ENCODE measurements at places on chromosomes 12 and 14.
A peak's percentile ranks its signal among the peaks of the same experiment; 100 is the strongest.

DNA sequence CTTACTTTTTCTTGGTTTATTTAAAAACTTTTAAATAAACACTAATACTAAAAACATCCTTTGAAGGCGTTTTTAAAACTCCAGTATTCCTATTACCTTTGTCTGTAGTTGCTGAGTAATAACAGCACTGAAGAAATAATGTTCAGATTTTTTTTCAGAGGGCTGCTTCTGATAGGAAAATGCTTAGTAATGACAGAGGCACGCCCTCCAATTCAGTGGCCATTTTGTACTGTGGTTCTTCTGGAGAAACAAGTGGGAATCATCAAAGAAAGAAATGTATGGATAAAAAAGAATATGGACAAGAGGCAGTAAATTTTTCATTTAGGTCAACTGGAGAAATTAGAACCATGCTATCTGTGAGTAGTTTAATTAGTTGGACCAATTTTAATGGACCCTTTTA lies 13.6 kb downstream of the VEZT start:
- DNase-seq = no peak

DNA sequence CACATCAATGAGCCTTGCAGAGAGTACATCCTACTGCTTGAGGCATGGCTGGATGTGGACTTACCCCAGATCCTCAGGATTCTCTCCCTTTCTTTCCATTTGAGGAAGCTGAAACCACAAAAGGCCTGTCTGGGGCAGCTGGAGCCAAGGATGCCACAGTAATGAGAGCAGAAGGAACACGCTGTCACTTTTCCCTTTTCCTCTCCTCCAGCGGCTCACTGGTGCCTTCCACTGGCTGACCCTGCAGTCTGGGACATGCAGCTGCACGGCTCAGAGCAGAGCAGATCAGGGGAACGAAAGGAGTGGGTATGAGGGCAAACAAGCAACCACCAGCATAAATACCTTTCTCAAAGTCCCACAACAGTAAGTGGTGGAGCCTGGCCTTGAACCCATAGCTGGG lies 78.2 kb downstream of the GAS2L3 start:
- no peak for DNase-seq

GRCh38 chr12:94875525-94875924 lies 128.0 kb downstream of the NDUFA12 start:
- no peak for DNase-seq

- no peak for DNase-seq
Measured at GRCh38 chr14:99910337-99911309, 117.4 kb downstream of the EML1 start.

- no peak for DNase-seq
Measured at GRCh38 chr14:105146976-105147635, 21.5 kb downstream of the JAG2 start.

GRCh38 chr12:39127401-39127800 lies 222.0 kb upstream of the CPNE8 start:
- no peak for DNase-seq

- no peak for DNase-seq
Measured at GRCh38 chr12:118645219-118645618, 268.9 kb downstream of the SUDS3 start.

GRCh38 chr14:103480595-103480994 lies 42.0 kb downstream of the CKB start:
- DNase-seq = no peak

DNA sequence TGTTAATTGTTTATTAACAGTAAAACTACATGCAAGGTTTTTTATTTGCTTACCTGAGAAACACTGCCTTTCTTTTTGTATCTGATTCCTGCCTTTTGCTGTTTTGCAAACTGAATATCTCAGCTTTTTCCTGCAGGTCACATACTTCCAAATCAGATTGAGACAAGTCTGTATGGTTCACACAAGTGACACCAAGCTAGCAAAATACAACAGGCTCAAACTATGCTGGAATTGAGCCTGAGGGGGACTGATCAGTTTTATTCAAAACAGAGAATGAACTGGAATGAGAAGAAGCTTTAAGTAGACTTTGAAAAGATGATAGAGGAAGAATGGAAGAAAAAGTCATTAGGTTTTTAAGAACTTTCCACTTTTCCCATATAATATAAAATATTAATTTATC lies 12.2 kb upstream of the CDK17 start:
- no peak for DNase-seq

DNA sequence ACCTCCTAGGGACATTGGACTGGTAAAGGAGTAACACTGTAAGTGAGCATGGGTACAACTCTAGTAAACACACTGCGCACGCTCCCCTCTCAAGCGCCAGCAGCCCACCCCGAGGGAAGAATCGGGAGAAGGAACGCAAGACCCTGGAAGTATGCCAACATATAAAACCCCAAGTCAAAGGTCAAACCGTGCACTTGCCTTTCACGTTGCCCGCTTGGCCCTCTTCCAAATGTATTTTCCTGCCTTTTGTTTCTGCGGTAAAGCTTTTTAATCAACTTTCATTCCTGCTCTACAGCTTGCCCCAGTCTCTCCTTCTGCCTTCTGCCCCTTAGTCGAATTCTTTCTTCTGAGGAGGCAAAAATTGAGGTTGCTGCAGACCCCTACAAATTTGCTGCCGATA lies 17.6 kb upstream of the CHST11 start:
- no peak for DNase-seq

GRCh38 chr14:54355698-54356097 lies 41.1 kb upstream of the CDKN3 start:
- no peak for DNase-seq

- no peak for DNase-seq
Measured at GRCh38 chr14:94288610-94289465, 4.2 kb downstream of the SERPINA10 start.

- peak; percentile 97 for DNase-seq
Measured at GRCh38 chr12:121793838-121794533, 498 bp upstream of the RHOF start.

DNA sequence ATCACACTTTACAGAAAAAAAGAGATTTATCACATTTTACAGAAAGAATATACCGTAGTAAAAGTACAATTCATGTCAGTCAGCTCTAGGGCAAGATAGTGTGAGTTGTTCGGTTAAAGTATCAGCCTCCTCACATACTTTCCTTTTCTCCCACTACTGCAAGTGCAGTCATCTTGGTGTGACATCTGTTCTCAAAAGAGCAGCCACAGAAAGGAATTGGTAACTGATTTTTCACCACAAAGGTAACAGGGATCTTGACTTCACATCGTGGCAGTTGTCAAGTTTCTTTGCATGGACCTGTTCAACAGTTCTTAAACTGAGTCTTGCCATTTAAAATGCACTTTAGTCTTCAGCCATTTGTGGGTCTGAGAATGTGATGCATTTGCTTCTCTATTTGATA lies 5.0 kb upstream of the E2F7 start:
- DNase-seq = no peak

DNA sequence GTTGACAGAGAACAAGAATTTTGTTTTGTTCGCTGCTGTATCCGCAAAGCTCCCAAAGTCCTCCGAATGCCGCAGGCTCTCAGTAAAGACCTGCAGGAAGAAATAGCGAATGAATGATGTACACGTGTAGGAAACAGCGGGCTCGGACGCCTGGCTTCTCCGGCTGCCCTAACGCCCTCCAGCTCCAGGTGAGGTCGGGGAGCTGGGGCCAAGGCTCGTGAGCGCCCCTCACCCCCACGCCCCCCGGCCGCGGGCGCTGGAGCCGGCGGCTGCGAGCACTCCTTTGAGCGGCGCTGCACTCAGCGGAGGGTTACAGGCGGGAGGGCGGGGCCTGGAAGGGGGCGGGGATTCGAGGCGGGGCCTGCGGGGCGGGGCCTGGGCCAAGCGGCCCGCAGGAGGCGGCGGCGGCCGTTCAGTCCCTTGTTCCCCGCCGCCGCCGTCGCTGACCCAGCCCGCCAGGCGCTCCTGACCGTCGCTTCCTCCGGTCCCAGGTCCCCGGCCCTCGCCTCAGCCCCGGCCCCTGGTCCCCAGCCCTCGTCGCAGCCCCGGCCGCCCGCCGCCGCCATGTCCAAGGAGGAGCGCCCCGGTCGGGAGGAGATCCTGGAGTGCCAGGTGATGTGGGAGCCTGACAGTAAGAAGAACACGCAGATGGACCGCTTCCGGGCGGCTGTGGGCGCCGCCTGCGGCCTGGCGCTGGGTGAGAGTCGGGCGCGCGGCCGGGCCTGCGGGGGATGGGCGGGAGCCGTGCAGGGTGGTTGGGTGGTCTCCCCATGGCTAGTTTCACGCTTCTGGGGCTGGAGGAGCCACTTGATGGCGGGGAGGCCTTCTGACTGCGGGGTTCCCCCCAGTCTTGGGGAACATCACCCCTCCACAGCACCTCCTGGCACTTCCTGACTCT lies at the start of gene AACS:
AACS (plus strand) TSS at position 415 of the 898 bp plus-strand sequence; CDS start at position 565, 150 bp downstream.
- DNase-seq = peak; percentile 78

- no peak for DNase-seq
Measured at GRCh38 chr14:94306047-94306978, 13.2 kb upstream of the SERPINA10 start.

- no peak for DNase-seq
Measured at GRCh38 chr14:85037411-85037810, 492.5 kb upstream of the FLRT2 start.

GRCh38 chr12:2998789-2999264 lies 39.6 kb downstream of the TEAD4 start:
- no peak for DNase-seq

DNA sequence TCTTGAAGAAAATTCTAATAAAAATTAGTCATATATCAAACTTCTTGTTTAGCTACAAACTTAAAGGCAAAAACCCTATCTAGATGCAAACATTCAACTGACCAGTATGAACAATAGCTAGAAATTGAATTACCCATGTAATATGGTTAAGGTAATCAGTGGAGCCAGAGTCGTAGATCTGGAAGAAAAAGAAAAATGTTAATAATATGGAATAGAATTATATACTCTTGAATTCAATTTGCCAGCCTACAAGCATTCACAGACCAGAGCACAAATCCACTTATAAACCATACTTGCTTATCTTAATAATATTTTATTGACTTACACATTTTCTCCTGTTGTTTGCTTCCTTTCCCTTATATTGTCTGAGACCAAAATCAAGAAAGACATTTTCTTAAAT lies 7.7 kb upstream of the HEATR5A start:
- DNase-seq = no peak

DNA sequence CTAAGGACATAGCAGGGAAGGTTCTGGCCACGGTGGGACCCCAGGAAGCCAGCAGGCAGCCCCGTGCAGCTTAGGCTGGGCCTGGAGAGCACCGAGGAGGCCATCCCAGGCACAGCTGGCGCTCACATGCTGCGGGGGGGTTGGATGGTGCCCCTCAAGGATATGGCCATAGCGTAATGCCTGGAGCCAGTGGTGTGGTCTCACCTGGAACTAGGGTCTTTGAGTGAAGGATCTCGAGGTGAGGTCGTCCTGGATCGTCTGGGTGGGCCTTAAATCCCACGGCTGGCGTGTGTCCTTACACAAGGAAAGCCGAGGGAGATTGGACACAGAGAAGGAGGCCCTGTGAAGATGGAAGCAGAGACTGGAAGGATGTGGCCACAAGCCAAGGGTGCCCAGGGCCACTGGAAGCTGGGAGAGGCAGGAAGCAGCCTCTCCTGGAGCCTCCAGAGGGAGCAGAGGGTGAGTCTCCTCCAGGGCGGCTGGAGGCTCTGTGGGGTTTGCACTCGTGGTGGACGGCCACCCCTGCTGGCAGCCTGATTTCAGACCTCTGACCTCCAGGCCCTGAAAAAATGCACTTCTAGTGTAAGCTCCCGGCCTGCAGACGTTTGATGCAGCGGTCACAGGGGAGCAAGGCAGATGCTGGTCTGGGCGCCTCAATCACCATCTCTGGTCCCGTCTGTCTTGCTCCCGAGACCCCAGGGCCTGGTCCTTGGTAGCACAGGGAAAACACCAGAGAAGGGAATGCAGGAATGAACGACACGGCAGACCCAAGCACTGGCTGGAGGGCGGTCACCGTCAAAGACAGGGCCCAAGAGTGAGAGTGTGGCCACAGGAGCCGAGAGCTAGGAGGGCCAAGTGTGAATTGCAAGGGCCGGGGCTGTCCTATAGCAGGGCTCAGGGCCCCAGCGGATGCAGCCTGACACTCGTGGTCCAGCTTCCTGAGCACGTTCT lies 218.6 kb downstream of the KIF26A start:
- no peak for DNase-seq

GRCh38 chr14:66293533-66294105 lies 192.6 kb upstream of the CCDC196 start:
- DNase-seq = no peak

DNA sequence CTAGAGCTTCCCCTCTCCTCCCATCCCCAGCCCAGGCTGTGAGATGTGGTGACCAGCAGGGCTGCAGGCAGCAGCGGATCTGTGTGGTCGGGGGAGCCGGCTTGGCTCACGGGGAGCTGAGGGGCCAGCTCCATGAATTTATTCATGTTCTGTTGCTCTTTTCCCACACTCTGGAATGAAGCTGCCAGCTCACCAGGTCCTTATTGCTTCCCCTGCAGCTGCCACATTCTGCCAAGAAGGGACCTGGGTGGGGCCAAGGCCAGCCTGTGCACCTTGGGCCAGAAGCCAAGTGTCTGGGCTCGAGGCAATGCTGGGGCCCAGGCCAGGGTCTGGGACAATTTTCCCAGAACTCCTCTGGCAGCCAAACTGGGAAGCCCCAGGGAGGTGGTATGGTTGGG lies 2.5 kb upstream of the C1QL4 start:
- DNase-seq = no peak

- DNase-seq = no peak
Measured at GRCh38 chr12:53736592-53736991, 9.3 kb upstream of the CALCOCO1 start.

GRCh38 chr14:61564618-61565091 lies 130.7 kb upstream of the HIF1A start:
- no peak for DNase-seq

DNA sequence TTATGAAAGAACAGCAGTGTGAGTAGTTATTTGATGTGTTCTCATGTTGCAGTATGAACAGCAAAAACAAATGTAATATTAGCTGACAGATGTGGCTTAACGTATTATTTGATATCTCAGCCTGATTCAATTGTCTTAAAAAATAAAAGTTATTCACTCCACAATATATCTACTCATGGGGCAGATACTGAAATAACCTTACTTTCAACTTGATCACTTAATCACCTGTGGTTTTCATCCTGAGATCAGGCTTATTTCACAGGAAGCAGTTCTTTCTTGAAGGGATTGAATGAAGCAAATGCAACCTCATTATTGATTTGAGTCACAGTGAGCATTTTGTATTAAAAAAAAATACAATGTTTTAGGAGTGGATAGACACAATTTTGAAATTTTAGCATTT lies 90.3 kb downstream of the AKAP6 start:
- DNase-seq = no peak

GRCh38 chr14:103078860-103079587 lies 5.0 kb upstream of the LBHD2 start:
- DNase-seq = no peak

DNA sequence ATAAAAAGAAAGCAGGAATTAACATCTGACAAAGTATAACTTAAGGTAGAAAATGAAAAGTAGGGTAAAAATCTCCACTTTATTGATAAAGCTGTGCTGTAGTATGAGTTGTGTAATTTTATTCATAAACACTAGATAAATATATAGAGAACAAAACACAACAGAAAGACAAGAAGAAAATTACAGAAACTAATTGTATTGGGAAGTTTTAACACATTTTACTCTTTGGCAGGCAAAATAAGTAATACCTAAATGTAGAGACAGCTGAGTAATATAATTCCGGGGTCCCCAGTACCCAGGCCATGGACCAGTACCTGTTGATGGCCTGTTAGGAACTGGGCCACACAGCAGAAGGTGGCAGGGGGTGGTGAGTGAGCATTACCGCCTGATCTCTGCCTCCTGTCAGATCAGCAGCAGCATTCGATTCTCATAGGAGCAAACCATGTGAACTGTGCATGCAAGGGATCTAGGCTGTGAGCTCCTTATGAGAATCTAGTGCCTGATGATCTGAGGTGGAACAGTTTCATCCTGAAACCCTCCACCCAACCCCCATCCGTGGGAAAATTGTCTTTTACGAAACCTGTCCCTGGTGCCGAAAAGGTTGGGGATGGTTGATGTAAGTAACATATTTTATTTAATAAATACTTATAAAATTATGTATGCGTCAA lies 84.4 kb upstream of the ETV6 start:
- no peak for DNase-seq
